ENCODE measurements at places on chromosomes 6 and 20. TPM values are rescaled to one million over a fixed set of nuclear protein-coding genes. Genes with fewer than 3 reads are reported as not detected.

- no peak for DNase-seq
These were observed 873 bp upstream of the GCM2 start for GRCh38 chr6:10882657-10883171.

- DNase-seq: no peak
These were observed 9.1 kb upstream of the TAGAP start for GRCh38 chr6:159053781-159054398.

GRCh38 chr20:24827603-24828295 lies 121.3 kb upstream of the CST7 start:
- DNase-seq: no peak

Gene TNNC2
- not detected for total RNA-seq

- no peak for DNase-seq
These were observed 21.3 kb upstream of the NUS1 start for GRCh38 chr6:117653949-117654348.

GRCh38 chr6:10511477-10511876 lies 9.7 kb upstream of the GCNT2 start:
- DNase-seq: peak; percentile 46

DNA sequence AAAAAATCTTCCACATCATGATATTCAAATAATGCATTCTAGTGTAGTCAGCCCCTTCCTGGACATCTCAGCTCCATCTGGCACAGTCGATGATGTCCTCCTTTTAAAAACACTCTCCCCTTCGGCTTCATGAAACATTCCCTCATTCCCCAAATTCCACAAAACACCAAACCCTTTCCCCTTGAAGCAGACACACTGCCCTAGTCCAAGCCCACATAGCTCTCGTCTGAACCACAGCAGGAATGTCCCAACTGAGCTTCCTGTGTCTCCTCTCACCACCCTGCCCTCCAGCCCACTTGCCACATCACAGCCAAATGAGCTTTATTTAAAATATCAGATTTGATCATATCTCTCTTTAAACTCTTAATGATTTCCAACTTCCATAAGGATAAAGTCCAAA lies 106.4 kb upstream of the CARMIL1 start:
- peak; percentile 91 for DNase-seq

- DNase-seq: peak; percentile 84
These were observed 30.8 kb upstream of the FILIP1 start for GRCh38 chr6:75524322-75524972.

GRCh38 chr20:57991211-57991881 lies 237.1 kb downstream of the ANKRD60 start:
- peak; percentile 93 for DNase-seq

DNA sequence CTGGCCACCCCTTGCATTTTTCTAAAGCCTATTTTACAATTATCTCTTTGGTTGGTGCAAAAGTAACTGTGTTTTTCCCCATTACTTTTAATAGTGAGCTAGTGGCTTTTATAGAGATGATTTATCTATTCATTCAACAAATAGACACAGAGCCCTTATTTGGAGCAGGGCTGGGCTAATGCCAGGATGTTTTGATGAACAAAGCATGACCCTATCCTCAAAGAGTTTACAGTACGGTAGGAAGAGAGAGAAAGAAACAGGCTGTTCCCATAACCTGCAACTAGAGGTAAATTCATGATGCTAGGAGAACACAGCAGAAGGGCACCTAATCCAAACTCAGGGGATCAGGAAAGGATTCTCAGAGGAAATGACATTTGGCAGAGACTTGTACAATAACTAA lies 37.3 kb upstream of the UST start:
- no peak for DNase-seq

GRCh38 chr6:25472306-25472705 lies 179.7 kb upstream of the SCGN start:
- no peak for DNase-seq

DNA sequence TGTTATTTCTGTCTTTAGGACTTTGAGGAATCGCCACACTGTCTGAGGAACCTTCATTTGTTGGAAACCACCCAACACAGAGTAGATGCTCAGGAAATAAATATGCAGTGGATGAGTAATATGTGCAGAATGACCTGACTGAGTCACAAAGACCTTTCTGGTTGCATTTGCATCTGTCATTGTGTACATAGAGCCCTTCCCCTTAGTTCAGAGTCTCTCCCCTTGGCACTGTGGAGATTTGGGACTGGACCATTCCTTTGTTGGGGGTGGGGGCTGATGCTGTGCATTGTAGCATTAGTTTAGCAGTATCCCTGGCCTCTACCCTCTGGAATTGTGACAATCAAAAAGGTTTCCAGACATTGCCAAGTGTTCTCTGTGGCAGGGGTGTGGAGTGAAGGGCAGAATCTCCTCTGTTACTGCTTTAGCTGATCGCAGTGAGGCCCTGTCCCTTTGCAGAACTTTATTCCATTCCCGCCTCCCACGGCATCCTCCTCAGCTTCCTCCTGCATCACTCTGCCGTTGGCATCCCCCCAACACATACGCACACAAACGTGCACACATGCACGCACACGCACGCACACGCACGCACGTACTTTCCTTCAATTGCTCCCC lies 64.5 kb downstream of the EYA2 start:
- DNase-seq: peak; percentile 81

Gene SLC52A3
- 3.0 TPM for total RNA-seq

DNA sequence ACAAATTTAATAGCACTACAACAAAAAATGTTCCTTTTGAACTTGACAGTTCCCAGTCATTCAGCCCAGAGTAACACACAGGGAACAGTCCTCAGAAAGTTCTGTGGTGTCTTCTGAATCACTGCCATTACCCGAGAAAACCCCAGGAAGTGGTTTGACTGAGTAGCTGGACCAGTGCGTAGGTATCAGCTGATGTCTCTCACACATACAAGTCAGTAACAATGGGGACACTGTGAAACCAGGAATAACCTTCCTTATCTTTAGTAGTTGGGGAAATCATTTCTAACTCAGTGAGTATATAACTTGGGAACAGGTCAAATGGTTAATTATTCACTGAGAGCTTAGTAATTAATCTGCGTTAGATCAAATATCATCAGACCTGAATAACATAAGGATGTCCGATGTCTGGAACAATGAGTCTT lies 73.1 kb downstream of the HIVEP2 start:
- DNase-seq: peak; percentile 89

DNA sequence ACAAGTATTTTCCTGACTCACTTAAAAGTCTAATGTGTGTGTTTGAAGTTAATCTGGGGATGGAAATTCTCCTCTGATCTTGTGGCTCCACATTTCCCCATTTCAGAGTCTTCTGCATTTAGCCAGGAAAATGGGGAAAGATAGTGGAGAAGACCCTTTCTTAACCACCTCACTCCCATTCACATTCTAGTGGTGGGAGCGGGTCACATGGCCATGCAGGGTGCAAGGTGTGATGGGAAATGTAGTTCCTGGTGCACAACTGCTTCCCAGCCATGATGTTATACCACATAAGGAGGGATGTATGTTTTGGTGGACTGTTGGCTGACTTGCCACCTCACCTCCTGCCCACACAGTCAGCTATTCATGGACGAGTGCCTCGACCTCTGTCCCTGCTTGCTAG lies 61.8 kb downstream of the BANF2 start:
- peak; percentile 20 for DNase-seq

GRCh38 chr6:76701610-76702009 lies 629.1 kb upstream of the IMPG1 start:
- no peak for DNase-seq

DNA sequence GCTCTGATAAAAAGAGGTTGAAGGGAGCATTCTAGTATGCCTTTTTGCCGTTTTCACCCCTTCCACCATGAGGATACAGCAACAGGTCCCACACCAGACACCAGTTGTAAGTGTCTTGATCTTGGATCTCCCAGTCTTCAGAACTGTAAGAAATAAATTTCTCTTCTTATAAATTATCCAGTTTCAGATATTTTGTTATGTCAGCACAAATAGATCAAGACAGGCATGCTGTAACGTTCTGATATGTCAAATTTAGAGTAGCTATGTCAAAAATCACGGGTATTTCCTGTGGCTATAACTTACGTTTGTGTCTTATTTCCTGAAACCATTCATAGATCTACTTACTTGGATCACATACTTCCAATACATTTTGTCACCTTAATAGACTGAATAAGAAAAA lies 55.9 kb upstream of the CD83 start:
- no peak for DNase-seq

GRCh38 chr6:14889611-14890593 lies 356.0 kb upstream of the JARID2 start:
- DNase-seq: no peak

Gene TMEM14A
- 66.7 TPM for total RNA-seq

GRCh38 chr6:53718597-53719460 lies 53.3 kb upstream of the KLHL31 start:
- DNase-seq: peak; percentile 66

Gene OPN5
- 0.06 TPM for total RNA-seq

GRCh38 chr6:89952105-89952671 lies 57.9 kb downstream of the GJA10 start:
- no peak for DNase-seq
